ENCODE measurements at places on chromosomes 7 and 10.
A peak's percentile ranks its signal among the peaks of the same experiment; 100 is the strongest.

GRCh38 chr7:90212149-90212495 lies 582 bp downstream of the STEAP2 start:
- no peak for DNase-seq

DNA sequence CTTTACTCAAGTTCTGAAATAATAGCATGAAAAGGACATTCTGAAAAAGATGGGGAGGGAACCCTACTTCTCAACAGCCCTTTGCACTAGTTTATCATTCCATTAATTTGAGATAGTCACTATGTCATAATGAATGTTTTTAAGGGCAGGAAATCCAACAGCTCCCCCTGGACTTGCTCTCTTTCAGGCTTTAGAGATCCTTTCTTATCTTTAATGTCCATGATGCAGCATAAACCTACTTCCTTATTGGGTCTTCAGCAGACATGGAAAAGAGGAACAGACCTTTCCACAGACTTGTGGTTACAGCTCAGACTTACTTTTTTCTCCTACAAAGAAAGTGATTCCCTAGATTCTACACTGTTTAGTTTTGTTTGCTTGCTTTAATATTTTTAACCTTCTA lies 87.3 kb downstream of the IDE start:
- DNase-seq: no peak

GRCh38 chr10:114499116-114499515 lies 94.8 kb upstream of the AFAP1L2 start:
- no peak for DNase-seq

- DNase-seq: no peak
Observed at GRCh38 chr7:137682596-137682995, 164.2 kb downstream of the DGKI start.

- no peak for DNase-seq
Observed at GRCh38 chr7:42104231-42104630, 132.8 kb downstream of the GLI3 start.

DNA sequence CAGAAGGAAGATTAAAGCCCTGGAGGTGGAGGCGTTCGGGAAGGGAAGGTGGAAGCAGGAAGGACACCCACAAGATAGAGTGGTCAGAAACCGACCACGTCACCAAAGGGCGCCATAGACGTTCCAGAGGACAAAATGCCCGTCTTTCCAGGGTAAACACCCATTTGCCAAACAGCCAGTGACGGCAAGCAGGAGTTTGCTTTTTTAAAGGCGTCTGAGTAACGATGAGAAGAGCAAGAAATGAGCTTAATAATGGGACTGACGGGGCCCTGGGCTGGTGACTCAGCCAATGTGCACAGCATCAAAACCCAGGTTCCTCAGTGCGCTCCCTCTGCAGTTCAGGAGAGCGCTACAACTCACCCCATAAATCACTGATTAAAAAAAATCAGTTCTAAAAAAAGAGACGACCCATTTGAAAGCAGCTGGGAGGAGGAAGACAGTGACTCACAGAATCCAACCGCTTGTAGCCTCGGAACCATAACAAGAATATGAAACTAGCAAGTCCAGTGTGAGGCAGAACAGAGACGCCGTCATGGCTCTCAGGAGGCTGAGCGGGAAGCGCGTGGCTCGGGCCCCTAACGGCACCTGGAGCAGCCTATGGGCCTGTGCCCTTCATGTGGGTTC lies 5.9 kb downstream of the DIP2C start:
- no peak for DNase-seq

GRCh38 chr10:22618078-22618785 lies 96.1 kb downstream of the PIP4K2A start:
- DNase-seq: no peak

- no peak for DNase-seq
Observed at GRCh38 chr7:115825456-115826115, 205.0 kb downstream of the TFEC start.

- DNase-seq: no peak
Observed at GRCh38 chr10:71249996-71250395, 37.6 kb downstream of the UNC5B start.

DNA sequence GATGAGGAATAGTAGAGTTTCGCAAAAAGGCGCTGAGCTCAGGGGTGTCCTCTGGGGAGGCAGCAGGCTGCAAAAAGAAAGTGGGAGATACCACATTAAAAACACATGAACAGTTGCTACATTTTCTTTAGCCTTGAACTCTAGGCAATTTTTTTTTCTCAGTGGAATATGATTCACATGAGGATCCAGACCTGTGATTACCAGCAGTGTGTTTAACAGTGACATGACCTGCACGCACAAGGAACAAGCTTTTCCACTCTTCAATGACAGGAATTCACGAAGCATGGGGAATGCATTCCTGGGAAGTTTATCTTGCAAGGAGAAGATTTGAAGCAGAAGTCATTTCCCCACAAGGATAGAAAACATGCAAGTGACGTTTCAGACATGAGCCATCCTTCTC lies 161.6 kb downstream of the ITGA8 start:
- DNase-seq: no peak

GRCh38 chr7:69035826-69036225 lies 562.4 kb upstream of the AUTS2 start:
- no peak for DNase-seq

DNA sequence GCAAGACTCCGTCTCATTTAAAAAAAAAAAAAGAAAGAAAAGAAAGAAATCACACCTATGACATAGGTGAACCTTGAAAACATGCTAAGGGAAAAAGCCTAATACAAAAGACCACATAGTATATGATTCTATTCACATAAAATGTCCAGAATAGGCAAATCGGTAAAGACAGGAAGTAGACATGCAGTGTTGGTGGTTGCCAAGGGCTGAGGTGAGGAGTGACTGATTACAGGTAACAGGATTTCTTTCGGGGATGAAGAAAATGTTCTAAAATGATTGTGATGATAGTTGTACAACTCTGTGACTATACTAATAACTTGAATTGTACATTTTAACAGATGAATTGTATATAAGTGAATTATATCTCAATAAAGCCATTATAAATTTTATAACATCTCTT lies 3.3 kb downstream of the XPNPEP1 start:
- DNase-seq: peak; percentile 5

DNA sequence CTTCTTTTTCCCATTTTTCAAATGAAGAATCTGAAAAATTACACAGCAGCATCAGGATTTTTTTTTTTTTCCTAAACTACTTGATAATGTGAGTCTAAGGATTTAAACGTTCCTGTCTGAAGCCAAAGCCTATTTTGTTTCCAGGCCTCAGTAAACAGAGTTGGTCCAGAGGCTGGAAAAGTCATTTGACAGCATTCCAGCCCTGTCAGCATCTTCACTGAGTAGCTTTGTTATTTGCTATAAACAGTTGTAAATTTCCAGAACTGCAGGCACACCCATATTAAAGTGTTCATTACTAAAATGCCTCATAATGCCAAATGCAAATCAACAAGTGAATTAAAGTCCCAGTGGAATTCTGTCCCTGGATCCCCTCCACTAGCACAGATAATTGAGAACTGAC lies 35.5 kb upstream of the KMT2E start:
- DNase-seq: no peak

DNA sequence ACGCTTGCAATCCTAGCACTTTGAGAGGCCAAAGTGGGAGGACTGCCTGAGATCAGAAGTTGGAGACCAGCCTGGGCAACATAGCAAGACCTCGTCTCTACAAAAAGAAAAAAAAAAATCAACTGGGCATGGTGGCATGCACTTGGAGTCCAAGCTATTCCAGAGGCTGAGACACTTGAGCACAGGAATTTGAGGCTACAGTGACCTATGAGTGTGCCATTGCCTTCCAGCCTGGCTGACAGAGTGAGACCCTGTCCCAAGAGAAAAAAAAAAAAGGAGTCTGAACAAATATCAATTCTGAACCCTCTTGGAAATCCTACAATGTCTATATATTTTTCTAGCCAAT lies 126.8 kb upstream of the NRP1 start:
- DNase-seq: no peak

DNA sequence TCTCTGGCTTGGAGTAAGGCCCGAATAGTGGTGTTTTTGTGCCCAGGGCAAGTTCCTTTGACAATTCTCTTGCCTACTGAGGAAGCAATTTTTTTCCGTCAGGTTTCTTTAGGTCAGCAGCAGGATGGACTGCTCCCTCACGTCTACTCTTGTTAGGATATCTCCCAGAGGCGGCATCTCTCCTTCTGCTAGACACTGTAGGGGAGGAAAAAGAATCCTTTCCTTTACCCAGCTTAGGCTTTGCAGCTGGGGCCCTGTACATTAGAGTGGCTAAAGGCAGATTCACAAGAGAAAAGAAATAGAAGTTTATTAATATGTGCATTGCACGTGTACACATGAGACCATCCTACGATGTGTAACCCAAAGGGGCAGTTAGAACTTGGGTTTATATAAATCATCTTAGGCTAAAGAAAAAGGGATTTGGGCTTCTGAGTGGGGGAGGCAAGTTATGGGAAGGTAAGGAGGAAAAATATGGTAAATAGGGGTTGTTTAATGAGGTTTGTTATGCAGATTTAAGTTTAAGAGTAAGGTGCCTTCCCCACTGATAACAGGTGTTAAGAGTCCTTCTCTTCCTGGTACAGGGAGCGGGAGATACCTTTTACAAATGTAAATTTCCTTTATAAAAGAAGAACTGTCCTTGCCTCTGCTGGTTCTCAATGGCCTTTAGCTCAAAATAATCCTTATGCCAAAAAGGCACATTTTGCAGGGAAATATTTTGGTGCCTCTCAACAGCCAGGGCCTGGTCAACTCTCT lies 156.4 kb downstream of the AOAH start:
- no peak for DNase-seq

DNA sequence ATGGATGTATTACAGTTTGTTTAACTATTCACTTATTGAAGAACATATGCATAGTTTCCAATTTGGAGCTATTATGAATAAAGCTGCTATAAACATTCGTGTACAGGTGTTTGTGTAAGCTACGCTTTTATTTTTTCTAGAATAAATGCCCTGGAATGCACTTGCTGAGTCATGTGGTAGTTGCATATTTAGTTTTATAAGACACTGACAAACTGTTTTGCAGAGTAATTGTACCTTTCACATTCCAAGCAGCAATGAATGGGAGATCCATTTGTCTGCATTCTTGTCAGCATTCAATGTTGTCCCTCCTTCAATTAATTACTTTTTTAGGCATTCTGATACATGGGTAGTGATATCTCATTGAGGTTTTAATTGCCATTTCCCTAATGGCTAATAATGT lies 373.6 kb upstream of the GHITM start:
- no peak for DNase-seq

DNA sequence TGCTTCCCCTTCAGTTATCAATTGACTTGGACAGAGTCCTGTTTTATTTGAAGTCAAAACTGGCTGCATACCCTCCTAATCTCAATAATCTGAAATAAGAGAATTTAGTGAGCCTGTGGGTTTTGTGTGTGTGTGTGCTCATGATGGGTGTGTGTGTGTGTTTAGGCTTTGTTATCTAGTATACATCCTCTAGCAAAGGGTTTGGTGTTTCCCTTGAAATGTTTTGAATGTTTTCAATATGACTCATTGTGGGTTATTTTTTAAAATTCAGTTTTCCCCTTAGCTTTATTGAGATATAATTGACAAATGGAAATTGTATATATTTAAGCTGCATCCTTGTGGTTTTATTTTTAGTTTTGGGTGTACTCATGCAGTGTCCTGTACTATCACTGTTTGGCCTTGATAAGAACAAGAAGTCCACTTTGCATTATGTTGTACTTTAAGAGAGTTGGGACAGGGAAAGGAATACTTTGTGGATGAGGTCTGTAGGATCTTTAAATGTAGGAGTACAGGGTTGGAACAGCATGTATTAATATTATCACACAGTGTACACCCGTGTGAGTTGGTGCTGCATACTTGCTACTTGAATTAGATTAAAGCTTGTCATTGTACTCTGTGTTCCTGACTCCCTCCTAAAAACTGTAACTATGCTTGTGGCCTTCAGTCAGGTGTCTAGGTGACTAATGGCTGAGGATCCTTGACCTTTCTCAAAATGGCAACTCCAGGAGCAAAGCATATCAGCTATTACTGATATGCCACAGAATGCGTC lies 58.3 kb downstream of the VCL start:
- DNase-seq: no peak

DNA sequence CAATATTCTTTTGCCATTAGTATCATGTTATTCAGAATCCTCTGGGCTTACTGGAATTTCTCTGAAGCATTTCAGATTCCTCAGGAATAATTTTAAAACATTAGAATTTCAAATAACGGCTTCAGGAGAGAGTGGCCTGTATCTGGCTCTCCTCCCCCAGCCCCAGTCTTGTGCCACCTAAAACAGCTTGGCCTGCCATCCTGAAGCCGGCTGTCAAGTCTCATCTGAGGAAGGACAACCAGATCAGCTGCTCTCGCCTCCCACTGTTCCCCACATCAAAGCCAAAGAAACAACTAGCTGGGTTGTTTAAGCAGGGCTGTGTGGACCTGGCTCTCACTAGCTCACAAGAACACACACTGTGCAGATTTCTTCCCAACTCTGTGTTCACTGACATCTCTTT lies 178.2 kb downstream of the FGFR2 start:
- no peak for DNase-seq

DNA sequence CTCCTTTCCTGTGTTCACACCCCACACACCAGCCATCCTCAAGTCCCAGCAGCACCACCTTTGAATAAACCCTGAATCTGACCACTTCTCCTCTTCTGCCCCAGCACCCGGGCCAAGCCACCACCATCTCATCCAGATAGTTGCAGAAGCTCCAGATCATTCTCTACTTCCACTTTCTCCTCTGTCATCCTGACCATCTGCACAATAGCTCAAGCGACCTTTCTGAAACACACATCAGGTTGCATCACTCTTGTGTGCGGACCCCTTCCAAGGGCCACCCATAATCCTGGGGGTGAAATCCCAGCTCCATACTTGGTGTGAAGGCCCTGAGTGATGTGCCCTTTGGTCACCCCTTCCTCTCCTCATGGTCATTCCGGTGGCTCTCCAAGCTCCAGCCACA lies 187.4 kb upstream of the GALNT17 start:
- no peak for DNase-seq

GRCh38 chr10:335151-335800 lies 200.0 kb downstream of the ZMYND11 start:
- DNase-seq: no peak

DNA sequence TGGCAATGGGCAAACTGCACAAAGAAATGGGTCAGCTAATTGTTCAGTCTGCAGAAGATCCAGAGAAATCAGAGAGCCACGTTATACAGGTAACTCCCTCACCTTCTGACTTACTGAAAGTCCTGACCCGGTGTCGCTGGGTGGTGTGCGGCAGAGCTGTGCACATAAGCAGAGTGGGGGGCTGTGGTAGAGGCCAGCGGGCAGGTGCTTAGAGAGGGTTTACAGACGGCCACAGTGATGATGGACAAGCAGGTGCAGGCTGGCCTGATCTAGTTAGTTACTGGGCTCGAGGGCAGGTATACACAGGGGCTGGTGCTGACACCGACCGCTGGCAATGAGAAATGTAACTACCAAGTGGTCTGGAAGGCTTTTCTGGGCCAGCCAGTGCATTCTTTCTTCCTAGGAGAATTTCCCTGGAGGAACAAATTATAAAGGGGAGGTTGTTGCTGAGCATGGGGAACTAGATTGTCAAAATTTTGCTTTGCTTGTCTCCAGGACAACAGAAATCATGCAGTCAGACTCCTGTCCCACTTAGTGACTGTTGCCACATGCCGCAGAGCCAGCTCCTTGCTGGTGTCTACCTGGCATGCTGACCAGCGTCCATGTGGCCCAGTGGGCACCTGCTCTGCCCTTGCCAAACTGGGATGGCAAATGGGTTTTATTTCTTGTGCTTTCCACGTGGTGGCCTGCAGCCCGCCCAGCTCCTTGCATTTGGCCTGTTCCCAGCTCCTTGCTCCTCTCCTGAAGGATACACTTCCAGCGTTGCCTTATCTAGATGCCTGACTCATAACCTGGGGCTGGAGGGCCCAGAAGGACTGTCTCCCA lies 28.8 kb downstream of the DENND10 start:
- no peak for DNase-seq

GRCh38 chr10:29973921-29974320 lies 85.5 kb downstream of the JCAD start:
- no peak for DNase-seq

- peak; percentile 53 for DNase-seq
Observed at GRCh38 chr7:30148951-30149459, 14.2 kb downstream of the MTURN start.

All from stimulated activated naive CD4-positive, alpha-beta T cell (primary cell).